ENCODE measurements at places on chromosomes 16 and 17. TPM values are rescaled to one million over a fixed set of nuclear protein-coding genes. Genes with fewer than 3 reads are reported as not detected.
A peak's percentile ranks its signal among the peaks of the same experiment; 100 is the strongest.

DNA sequence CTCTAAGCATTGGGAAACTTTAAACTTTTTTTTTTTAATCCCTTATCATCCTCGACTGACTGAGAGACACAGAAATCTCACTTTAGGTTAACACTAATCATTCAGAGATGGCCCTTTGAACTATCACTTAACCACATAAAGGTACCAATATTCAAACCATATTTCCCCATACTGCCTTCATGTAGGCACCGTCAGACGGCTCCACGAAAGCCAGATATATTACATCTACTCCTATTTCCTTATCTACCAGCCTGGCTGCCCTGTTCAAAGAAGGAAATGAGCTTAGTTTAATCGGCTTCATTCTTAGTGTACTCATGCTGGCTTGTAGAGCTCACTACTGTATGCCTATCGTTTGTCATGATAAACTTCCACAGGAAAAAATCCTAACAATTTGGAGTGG, 270.9 kb downstream of the CEP112 start:
- no peak for DNase-seq
- H3K27me3 ChIP-seq, result no peaks in the 10 kb centered on the region
- H3K4me3 ChIP-seq, result no peak overlapping the region
- H3K27ac ChIP-seq, result no peak overlapping the region

DNA sequence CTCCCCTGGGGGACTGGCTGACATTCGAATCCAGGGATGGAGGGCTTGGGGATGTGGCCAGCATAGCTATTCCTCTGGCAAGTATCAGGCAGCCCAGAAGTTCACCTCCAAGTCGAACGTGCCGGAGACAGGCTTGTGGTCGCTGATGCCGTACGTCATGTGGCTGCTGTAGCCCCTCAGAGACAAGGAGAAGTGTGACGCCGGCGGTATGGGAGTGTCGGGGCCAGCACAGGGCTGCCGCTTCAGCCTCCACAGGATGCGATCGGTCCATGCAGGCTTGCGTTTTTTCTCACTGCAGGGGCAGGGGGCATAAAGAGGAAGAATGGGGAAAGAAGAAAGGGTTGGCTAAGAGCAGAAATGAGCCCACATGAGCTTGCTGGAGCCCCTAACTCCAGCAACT, 5.3 kb upstream of the MYO1C start:
- H3K4me3 ChIP-seq, result no peak overlapping the region
- no peak overlapping the region for H3K27ac ChIP-seq
- no peaks in the 10 kb centered on the region for H3K27me3 ChIP-seq
- H3K4me1 ChIP-seq, result peaks cover 23% of the 10 kb centered on the region

GRCh38 chr17:7484919-7485377, 782 bp downstream of the POLR2A start:
- H3K4me1 ChIP-seq, result peaks cover 26% of the 10 kb centered on the region
- no peak for DNase-seq
- H3K27ac ChIP-seq, result peak overlapping the region; percentile 98
- H3K4me3 ChIP-seq, result peak overlapping the region; percentile 71
- no peaks in the 10 kb centered on the region for H3K27me3 ChIP-seq
- no peaks in the 10 kb centered on the region for H3K36me3 ChIP-seq

DNA sequence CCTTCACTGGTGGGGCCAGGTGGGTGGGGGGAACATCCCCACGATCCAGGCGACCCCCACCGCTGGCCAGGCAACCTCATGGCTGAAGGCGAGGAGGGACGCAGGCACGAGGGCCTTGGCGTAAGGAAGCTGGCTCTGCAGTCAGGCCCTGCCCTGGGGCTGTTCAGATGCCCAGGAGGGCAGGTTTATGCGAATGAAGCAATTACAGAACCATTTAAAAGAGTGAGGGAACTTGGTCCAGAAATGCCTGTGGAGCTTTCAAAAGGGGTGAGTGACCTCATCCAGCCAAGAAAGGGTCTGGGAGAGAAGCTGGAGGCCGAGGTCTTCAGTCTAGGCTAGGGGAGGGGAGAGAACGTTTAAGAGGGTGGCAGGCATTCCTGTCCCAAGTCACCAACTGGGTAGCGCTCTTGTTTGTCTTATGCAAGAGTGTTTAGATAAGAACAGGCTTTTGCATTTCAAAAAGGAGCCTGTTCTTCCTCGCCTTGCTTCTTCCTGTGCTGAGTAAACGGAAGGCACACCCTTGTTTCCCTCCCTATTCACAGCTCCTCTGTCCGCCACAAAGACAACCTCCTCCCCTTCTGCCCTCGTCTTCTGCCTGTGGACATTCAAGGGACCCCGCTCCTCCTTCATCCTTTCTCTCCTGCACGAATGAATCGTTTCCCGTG, 183.5 kb upstream of the SDK2 start:
- no peak overlapping the region for H3K4me3 ChIP-seq
- H3K36me3 ChIP-seq, result no peaks in the 10 kb centered on the region
- no peak for DNase-seq
- H3K27me3 ChIP-seq, result peaks cover 56% of the 10 kb centered on the region

DNA sequence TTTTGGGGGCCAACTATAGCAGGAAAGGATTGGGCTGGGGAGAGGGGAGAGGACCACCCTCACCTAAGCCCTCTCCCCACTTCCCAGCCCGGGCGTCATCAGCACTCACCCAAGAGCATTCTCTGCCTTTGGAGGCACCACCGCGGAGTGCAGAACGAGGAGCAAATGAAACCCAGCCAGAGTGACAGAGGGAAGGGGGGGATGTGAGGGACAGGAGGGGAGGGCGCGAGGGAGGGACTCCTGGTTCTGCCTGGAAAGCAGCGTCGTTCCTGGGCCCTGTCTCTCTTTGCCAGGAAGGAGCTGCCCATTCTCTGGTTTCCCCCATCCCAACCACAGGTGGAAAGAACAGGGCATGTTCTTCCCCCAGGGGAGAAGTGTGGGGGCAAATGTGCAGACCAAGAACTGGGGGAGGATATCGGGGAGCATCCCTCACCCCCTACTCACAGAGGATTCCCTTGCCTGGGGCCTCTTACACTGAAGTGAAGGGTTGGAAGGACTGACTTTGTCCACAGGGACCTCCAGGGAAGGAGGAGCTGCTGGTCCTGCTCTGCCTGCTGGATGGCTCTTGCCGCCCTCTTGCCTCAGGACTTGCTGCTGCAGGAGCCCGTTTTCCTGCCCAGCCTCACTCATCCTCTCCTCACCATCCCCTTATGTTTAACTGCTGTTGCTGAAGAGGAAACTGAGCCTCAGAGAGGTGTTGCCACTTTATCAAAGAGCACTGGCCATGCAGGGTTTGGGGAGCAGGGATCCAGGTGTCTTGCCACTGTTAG, 3.5 kb upstream of the C17orf113 start:
- H3K4me1 ChIP-seq, result peaks cover 12% of the 10 kb centered on the region
- DNase-seq, result no peak
- H3K27ac ChIP-seq, result no peak overlapping the region
- no peaks in the 10 kb centered on the region for H3K36me3 ChIP-seq
- no peaks in the 10 kb centered on the region for H3K27me3 ChIP-seq

DNA sequence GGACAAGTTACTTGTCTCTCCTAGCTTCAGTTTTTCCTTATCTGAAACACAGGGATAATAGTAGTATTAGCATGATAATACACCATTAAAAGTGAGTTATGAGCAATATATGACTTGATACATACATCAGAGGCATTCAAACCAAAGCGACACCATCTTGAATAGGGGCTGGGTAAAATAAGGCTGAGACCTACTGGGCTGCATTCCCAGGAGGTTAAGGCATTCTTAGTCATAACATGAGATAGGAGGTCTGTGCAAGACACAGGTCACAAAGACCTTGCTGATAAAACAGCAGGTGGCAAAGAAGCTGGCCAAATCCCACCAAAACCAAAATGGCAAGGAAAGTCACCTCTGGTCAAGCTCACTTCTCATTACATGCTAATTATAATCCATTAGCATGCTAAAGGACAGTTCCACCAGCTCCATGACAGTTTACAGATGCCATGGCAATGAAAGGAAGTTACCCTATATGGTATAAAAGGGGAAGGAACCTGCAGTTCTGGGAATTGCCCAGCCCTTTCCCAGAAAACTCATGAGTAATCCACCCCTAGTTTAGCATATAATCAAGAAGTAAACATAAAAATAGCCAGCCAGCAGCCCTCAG, 37.2 kb upstream of the HS3ST3A1 start:
- H3K27me3 ChIP-seq, result no peaks in the 10 kb centered on the region
- no peak overlapping the region for H3K4me3 ChIP-seq
- H3K4me1 ChIP-seq, result peaks cover 7% of the 10 kb centered on the region

DNA sequence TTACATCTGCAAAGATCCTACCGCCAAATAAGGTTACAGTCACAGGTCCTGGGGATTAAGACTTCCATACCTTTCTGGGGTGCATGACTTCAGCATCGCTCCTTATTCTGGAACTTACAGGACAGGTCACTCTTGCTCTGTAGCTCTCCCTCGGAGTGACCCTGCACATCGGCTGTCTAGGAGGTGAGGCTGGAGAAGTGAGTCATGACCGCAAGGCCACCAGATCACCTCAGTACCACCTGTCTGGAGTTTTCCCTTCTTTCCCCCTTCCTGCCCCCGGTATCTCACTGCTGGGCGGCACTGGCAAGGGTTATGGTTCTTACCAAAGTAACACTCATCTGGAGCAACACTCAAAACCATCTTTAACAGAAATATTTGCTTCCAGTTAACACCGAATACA, 374.8 kb downstream of the SLC39A11 start:
- no peaks in the 10 kb centered on the region for H3K27me3 ChIP-seq
- DNase-seq, result no peak
- no peaks in the 10 kb centered on the region for H3K36me3 ChIP-seq
- no peak overlapping the region for H3K4me3 ChIP-seq
- no peaks in the 10 kb centered on the region for H3K4me1 ChIP-seq
- no peak overlapping the region for H3K27ac ChIP-seq

GRCh38 chr16:60413969-60414368, 1622.3 kb downstream of the CDH8 start:
- no peak overlapping the region for H3K27ac ChIP-seq
- H3K4me1 ChIP-seq, result no peaks in the 10 kb centered on the region
- H3K4me3 ChIP-seq, result no peak overlapping the region
- DNase-seq, result no peak

- no peak overlapping the region for H3K4me3 ChIP-seq
- H3K36me3 ChIP-seq, result no peaks in the 10 kb centered on the region
- no peak overlapping the region for H3K27ac ChIP-seq
- H3K27me3 ChIP-seq, result no peaks in the 10 kb centered on the region
Observed at GRCh38 chr16:73504591-73505575, 457.0 kb upstream of the ZFHX3 start.

- H3K4me1 ChIP-seq, result no peaks in the 10 kb centered on the region
- no peak overlapping the region for H3K4me3 ChIP-seq
- H3K36me3 ChIP-seq, result no peaks in the 10 kb centered on the region
Observed at GRCh38 chr16:73389085-73389484, 341.2 kb upstream of the ZFHX3 start.

Gene EFCAB5
- total RNA-seq, result not detected

Gene GNGT2
- total RNA-seq, result not detected

Gene TMC5
- total RNA-seq, result 0.38 TPM

GRCh38 chr16:11408216-11408615, 63.0 kb downstream of the RMI2 start:
- H3K27me3 ChIP-seq, result no peaks in the 10 kb centered on the region
- no peak overlapping the region for H3K27ac ChIP-seq
- H3K4me1 ChIP-seq, result no peaks in the 10 kb centered on the region
- no peak for DNase-seq

GRCh38 chr16:82350560-82350959, 180.5 kb upstream of the MPHOSPH6 start:
- no peaks in the 10 kb centered on the region for H3K36me3 ChIP-seq
- no peak for DNase-seq
- no peaks in the 10 kb centered on the region for H3K4me1 ChIP-seq
- H3K27ac ChIP-seq, result no peak overlapping the region

DNA sequence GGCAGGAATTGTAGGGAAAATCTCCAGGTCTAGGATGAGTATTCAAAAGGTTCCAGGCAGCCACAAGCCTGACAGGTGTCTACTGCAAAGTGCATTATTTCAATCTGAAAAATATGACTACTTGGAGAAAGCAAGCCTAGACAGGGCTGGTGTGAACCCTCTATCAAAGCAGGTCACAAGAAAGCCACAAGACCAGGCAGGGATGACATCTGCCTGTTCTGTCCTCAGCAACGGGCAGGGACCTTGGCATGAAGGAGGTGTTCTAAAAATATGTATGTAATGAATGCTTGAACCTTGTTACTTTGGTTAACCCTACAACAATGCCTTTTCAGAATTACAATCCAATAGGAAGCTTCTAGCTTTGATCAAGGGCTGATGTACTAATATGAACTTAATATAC, 1.2 kb upstream of the COX6A2 start:
- H3K4me1 ChIP-seq, result peaks cover 24% of the 10 kb centered on the region
- H3K36me3 ChIP-seq, result no peaks in the 10 kb centered on the region
- no peak overlapping the region for H3K4me3 ChIP-seq
- H3K27me3 ChIP-seq, result peaks cover 8% of the 10 kb centered on the region
- no peak overlapping the region for H3K27ac ChIP-seq

DNA sequence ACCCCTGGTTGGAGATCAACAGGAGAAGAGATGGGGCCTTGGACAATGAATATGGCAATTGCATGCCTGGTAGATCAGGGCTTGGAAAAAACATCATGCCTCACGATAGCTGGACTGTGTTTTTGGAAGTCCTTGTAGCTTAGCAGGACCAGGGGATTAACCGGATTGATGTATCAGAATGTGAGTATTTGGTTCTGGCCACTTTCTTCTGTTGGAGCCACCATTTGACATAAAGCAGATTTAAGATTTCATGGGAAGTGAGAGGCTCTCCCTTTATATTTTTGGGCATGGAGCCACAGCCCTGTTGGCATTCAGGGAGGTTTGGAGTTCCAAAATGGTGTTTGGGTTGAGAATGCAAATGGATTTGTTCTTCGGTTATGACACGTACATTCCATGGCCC, 424.7 kb upstream of the MAF start:
- H3K4me1 ChIP-seq, result peaks cover 5% of the 10 kb centered on the region
- no peaks in the 10 kb centered on the region for H3K36me3 ChIP-seq
- DNase-seq, result no peak
- H3K4me3 ChIP-seq, result no peak overlapping the region

- no peak for DNase-seq
- H3K27me3 ChIP-seq, result no peaks in the 10 kb centered on the region
- no peak overlapping the region for H3K4me3 ChIP-seq
- no peaks in the 10 kb centered on the region for H3K36me3 ChIP-seq
Observed at GRCh38 chr17:46795379-46795952, 23.0 kb downstream of the WNT3 start.

GRCh38 chr17:17696882-17697633, 15.8 kb downstream of the RAI1 start:
- no peaks in the 10 kb centered on the region for H3K27me3 ChIP-seq
- H3K36me3 ChIP-seq, result no peaks in the 10 kb centered on the region
- H3K27ac ChIP-seq, result peak overlapping the region; percentile 99
- H3K4me3 ChIP-seq, result no peak overlapping the region
- no peak for DNase-seq
- peaks cover 97% of the 10 kb centered on the region for H3K4me1 ChIP-seq

Gene IL34
- 3.2 TPM for total RNA-seq

GRCh38 chr17:285751-286422, 66.7 kb downstream of the RPH3AL start:
- peaks cover 4% of the 10 kb centered on the region for H3K4me1 ChIP-seq
- no peak overlapping the region for H3K4me3 ChIP-seq
- no peak overlapping the region for H3K27ac ChIP-seq
- no peaks in the 10 kb centered on the region for H3K36me3 ChIP-seq

Data from esophagus squamous epithelium (tissue), 5 donors.